ENCODE measurements at places on chromosomes 1 and 21.

- no peak for DNase-seq
Measured at GRCh38 chr1:59331686-59332620, 35.1 kb downstream of the FGGY start.

- no peak for DNase-seq
Measured at GRCh38 chr1:194654956-194655355, 1468.5 kb upstream of the B3GALT2 start.

GRCh38 chr1:204524986-204525385, 8.8 kb downstream of the MDM4 start:
- DNase-seq, result no peak

DNA sequence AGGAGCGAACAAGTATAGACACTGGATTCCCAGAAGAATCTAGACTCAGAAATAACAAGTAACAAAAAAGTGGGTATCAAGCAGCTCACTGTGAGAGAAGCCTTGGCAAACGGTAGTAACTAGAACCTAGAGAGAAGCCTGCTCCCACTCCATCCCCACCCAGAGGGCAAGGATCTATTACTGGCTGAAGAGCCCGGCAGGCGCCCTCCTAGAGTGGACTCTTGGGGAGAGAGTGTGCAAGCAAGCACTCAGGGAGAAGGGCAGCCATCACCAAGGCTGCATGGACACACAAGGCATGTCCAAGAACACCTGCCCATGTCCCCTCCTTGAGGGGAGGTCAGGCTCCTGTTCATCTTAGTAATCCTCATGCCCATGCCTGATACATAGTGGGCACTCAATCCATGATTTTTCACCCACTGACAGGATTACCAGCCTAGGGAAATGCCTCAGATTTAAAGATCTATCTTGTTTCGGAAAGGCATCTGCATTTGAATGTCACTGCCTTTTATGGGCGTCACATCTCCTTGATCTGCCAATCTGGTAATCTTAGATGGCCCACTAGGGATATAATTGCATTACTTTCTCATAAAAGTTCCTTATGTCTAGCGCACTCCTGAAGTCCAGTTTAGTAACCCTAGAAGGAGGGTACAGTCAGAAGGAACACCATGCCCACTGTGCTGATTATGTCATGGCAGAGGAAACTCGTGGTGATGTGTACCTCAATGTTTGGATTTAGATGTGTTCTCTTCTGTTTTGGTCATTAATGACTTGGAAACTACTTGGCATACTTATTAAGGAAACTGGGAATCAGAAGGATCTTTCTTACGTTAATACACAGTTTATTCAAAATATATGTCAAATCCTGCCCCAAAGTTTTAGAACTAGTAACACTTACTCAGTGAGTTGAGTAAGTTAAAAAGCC, 14.4 kb downstream of the CNN3 start:
- no peak for DNase-seq

DNA sequence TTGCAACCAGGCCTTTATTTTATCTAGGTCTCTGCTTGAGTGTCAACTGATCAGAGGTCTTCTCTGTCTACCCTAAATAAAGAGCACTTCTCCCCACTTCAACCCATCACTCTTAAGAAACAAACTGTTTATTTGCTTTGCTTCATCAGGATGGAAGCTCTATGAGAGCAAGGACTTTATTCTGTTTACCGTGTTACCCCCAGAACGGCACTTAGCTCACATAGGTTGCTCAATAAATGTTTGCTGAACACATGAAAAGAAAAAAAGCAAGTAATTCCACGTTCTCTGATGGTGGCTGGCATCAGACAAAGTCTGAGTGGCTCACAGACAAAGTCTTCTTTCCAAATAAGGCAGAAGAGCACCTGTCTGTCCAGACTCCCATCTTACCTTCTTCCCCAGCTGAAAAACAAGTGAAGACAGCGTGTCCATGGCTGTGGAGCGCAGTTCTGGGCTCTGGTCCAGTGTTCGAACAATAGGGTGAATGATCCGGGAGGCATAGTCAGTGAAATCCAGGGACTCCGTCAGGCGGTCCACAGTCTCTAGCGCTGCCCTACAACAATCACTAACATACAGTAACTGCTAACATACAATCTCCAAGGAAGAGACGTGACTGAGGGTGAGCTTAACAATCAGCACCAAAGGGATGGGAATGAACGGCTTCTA, 22.9 kb downstream of the ANGPTL7 start:
- DNase-seq, result no peak

DNA sequence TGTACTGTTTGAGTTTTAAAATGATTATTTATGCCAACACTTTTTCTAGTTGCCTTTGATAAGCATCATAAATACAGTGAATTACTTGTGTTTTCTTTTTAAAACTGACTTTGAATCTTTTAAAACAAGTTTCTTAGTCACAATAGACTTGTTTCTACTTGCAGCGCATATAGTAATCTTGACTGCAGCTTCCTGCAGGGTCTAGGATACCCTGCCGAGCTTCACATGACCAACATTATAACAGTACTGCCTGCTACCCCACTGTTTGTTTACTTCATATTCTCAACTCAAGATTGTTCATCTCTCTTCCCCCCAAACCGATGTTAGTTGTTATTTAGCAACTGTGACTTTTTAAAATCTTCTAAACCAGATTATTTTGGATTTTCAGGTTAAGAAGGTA, 751.3 kb upstream of the NEGR1 start:
- DNase-seq, result no peak

GRCh38 chr1:35809114-35810095, 1.6 kb downstream of the AGO4 start:
- no peak for DNase-seq

GRCh38 chr1:210434223-210434622, 105.5 kb downstream of the HHAT start:
- DNase-seq, result no peak

GRCh38 chr1:33143176-33143575, 38.7 kb downstream of the TRIM62 start:
- no peak for DNase-seq

DNA sequence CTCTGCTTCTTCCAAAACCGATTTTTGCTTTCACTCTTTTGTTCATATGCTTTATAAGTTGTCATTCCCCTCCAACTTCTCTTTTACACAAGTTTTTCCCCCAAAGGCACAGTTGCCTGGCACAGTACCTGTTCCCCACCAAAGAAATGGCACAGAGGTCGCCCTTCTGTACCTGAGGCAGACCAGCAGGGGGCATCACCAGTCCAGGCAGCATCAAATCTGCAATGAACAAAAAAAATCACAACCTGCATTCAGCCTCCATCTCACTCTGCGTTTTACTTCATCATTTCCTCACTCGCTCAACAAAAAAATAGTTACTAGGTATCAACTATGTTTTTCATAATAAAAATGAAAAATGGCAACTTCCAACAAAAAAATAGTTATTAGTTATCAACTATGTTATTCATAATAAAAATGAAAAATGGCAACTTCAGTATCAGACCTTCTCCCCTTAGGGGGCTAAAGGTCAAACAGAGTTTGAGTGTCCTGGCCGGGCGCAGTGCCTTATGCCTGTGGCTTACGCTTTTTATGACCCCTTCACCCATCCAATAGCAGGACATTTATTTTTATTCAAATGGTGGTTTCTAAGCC, 4.1 kb downstream of the EIF2D start:
- peak; percentile 28 for DNase-seq

- DNase-seq, result no peak
Measured at GRCh38 chr1:33300673-33301072, 20.2 kb downstream of the A3GALT2 start.

DNA sequence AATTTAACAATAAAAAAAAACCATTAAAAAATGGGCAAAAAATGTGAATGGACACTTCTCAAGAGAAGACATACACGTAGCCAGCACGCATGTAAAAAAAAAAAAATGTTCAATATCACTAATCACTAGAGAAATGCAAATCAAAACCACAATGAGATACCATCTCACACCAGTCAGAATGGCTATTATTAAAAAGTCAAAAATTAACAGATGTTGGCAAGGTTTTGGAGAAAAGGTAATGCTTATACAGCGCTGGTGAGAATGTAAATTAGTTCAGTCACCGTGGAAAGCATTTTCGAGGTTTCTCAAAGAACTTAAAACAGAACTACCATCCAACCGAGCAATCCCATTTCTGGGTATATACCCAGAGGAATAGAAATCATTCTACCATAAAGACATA, 1091.5 kb upstream of the B3GALT2 start:
- DNase-seq, result no peak

GRCh38 chr1:54463259-54464030, 57.3 kb upstream of the SSBP3 start:
- no peak for DNase-seq

- no peak for DNase-seq
Measured at GRCh38 chr1:203202431-203203245, 16.1 kb upstream of the CHI3L1 start.

DNA sequence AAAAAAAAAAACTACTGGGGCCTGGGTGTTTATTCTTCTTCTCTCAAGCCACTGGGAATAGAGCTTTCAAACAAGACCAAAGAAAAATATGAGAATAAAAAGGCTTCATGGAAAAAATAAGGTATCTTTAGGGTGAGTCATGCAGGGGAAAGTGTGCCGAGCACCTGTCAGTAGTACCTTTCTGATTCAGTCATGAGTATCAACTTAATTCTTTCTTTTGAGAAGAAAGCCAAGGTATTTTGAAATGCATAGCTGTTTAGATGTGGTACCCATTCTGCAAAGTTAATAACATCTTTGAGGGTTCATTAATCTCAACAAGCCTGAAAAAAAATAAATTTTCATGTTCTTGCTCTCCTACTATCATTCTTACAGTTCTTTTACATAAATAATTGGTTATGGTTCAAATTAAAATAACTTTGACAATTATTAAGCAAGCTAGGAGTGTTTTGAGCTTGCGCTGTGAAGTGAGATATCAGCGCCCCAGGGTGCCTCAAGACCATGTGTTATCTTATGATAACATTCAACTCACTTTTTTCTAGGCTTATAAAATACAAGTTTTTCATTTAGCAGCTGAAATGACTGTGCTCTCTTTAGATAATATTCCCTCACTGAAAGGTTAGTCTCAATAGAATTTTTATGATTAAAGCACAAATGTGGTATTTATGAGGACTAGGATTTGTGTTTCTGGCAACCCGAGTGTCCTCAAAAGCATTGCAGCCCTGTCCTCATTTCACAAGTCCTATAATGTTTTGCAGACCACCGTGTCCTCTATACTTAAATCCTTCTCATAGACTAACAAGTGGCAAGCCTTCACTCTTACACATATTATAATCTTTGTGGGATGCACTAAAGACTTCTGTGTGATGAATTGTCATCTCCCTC, 138.6 kb downstream of the SLC44A5 start:
- DNase-seq, result no peak

- no peak for DNase-seq
Measured at GRCh38 chr1:195462646-195463045, 1145.6 kb downstream of the KCNT2 start.

- no peak for DNase-seq
Measured at GRCh38 chr1:241114699-241115233, 242.2 kb downstream of the RGS7 start.

DNA sequence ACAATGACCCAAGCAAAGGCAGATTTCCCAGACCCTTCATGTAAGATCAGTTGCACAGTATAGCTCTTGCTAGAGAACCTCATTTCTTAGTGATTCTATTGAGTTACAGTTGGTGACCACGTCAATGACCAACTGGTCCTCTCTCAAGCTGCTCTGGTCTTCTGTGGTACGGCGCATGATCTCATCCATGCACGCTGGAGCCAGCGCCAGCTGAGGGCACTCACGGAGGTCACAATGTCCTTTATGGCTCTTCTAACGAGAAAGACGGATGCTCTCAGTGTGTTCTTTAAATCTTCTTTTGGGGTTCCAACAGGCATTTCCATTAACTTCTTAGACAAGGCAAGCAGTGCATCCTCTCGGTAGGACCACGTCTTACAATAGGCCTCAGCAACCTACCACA, 22.3 kb downstream of the CEP104 start:
- no peak for DNase-seq

DNA sequence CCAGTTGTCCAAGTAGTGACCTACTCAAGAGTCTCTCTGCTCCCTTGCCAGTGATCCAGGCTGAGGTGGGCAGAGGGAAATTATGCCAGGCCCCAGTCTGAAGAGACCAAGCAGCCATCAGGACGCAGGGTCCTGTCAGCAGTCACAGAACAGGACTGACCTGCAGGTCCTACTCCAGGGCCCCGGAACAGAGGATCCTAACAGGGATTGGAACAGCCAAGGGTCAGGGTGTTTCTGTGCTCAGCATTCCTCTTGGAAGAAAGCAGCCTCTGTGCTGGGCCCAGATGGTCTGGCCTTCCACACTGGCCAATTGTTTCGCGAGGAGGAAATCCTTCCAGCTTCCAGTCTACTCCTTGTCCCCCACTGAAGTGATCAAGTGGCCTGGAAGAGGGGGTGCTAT, 41.6 kb upstream of the USP1 start:
- DNase-seq, result no peak

GRCh38 chr21:36388835-36389234, 3.6 kb downstream of the CHAF1B start:
- no peak for DNase-seq

GRCh38 chr1:230295367-230295766, 130.8 kb downstream of the PGBD5 start:
- DNase-seq, result no peak

DNA sequence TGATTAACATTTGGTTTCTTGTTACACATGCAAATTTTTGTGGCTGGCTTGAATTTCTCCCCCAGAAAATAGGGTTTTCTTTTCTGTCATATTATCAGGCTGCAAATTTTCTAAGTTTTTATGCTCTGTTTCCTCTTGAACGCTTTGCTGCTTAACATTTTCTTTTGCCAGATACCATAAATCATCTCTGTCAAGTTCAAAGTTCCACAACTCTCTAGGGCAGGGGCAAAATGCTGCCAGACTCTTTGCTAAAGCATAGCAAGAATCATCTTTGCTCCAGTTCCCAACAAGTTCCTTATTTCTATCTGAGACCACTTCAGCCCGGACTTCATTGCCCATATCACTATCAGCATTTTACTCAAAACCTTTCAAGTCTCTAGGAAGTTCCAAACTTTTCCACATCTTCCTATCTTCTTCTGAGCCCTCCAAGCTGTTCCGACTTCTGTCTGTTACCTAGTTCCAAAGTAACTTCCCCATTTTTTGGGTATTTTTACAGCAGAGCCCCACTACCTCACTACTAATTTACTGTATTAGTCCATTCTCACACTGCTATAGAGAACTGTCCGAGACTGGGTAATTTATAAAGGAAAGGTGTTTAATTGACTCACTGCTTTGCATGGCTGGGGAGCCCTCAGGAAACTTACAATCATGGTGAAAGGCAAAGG, 486.9 kb upstream of the NCAM2 start:
- DNase-seq, result no peak

Data from effector memory CD4-positive, alpha-beta T cell (primary cell).